ENCODE measurements at places on chromosomes 7 and 10.

DNA sequence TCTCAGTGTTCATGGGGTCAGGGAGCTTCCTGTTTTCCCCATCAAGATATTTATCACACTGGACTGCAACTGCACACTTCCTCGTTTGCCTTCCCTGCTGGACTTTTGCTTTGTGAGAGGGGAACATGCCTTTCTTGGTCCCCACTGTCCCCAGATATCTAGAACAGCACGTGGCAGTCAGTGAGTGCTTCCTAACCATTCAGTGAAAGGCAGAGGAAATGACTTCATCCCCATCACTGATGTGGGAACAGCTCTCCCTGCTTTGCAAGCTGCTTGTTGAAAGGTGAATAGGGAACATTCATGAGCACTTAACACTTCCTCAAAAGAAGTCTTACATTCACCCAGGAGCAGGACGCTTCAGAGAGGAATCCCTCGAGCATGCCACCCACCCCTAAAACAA lies 135.4 kb downstream of the MYOF start:
- DNase-seq, result no peak

GRCh38 chr7:28165961-28166955 lies 14.3 kb downstream of the JAZF1 start:
- DNase-seq, result no peak

- DNase-seq, result no peak
Measured at GRCh38 chr10:13262433-13262832, 28.3 kb upstream of the UCMA start.

- no peak for DNase-seq
Measured at GRCh38 chr7:3956949-3957348, 655.9 kb downstream of the SDK1 start.

DNA sequence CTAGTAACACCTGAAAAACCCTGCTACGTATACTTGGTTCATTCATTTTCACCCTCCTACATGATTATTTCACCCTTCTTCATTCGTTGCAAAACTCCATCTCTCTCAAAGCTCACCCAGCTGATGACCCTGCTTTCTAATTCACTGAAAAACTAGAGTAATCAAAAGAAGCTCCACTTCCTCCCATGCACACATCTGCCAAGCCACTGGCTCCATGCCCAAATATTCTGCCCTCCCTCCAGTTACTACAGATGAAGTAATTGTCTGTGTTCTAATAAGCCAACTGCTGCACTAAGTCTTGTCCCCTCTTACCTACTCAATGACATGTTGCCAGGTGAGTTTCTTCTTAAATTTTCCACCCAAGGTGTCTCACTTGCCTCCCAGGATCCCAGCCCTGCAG lies 96.9 kb upstream of the CCDC71L start:
- no peak for DNase-seq

- no peak for DNase-seq
Measured at GRCh38 chr10:30816820-30817171, 187.2 kb upstream of the LYZL2 start.

- DNase-seq, result no peak
Measured at GRCh38 chr7:24462984-24463383, 110.3 kb upstream of the PALS2 start.

DNA sequence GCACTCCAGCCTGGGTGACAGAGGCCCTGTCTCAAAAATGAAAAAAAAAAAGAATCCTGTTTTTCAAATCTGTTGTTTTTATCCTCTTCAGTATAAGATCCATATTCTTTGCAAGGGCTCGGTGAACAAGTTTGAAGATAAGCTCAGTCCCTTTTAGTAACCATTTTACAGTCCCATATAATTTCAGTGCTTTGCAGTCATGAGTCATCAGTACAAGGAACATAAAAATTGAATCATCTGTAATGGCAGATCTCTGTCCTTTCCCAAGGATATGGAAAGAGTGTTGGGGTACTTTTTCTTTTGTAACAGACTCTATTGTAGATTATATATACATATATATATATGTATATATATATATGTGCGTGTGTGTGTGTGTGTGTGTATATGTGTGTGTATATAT lies 52.2 kb upstream of the ZPBP start:
- DNase-seq, result no peak

GRCh38 chr7:118029826-118030422 lies 154.0 kb upstream of the LSM8 start:
- DNase-seq, result no peak

DNA sequence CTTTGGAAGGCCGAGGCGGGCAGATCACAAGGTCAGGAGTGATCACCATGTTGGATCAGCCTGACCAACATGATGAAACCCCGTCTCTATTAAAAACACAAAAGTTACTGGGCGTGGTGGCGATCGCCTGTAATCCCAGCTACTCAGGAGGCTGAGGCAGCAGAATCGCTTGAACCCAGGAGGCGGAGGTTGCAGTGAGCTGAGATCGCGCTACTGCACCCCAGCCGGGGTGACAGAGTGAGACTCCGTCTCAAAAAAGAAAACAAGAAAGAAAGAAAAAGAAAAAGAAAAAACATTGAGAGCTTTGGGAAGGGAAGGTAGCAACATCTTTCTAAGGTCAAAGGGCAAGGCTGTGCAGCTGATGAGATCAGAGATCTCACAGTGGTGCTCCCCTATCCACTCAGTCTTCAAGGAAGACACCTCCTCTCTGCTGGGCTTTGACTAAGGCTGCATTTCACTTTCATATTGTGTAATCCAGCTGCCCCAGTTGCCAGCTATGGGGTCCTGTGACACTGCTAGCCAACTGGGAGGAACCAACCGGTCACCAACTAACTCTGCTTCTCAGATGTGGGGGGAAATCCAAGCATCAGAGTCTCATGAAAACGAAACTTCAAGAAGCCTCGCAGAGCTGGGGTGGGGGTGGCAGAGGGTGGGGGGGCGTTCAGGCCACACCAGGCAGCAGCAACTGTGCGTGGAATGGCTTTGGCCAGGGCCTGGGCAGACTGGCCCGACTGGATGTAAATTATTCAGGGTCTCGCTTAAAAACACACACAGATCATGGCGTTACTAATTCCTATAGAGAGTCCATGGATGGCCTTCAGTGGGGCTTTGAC lies 1.5 kb downstream of the IL15RA start:
- no peak for DNase-seq

GRCh38 chr10:78045237-78045636 lies 11.6 kb downstream of the RPS24 start:
- DNase-seq, result no peak

- DNase-seq, result no peak
Measured at GRCh38 chr7:78080811-78081210, 282.2 kb downstream of the PHTF2 start.

DNA sequence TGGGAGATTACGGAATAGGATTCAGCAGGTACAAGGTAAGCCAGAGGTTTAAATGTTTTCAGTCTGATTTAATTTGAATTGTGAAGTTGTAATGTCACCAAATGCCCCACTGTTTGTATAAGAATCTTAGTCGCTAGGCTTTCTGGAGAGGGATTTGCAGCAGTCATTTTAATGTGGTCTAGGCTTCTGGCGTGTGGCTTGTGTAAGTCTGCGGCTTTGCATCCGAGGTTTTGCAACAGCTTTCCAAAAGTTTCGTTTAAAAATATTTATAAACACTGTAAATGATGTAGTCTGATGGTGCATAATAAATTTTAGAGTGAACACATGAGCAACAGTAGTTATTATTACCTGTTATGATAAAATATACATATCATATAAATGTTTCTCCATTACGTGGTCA lies 26.1 kb upstream of the BHLHA15 start:
- DNase-seq, result no peak

DNA sequence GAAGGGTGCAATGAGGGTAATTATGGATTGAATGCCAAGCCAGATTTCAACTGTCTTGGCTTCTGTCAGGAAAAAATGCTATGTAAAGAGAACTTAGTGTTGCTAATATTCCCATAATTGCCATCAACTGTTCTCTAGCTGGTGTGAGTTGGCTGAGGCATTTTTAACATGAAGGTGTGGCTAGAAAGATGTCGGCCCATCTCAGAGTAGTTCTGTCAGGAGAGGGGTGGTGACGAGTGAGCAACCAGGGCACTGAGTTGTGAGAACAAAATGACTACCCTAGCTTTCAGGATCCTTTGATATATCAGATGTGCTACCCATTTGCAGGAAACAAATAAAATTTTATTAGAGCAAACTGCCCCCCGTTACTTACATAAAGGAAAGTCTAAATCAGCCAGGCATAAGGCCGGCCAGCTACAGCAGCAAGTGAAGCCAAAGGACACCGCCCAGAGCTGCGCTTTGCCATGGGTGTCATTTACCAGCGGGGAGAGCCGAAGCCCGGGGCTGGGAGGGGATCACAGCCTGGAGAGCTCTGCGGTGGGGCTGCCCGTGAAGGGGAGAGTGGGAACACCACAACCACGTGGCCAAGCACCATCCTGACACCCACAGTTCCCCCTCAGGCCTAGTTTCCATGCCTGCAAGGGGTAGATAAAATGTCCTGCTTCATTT lies 141.4 kb downstream of the ICA1 start:
- no peak for DNase-seq

- DNase-seq, result no peak
Measured at GRCh38 chr7:95004618-95005247, 97.3 kb downstream of the PPP1R9A start.

DNA sequence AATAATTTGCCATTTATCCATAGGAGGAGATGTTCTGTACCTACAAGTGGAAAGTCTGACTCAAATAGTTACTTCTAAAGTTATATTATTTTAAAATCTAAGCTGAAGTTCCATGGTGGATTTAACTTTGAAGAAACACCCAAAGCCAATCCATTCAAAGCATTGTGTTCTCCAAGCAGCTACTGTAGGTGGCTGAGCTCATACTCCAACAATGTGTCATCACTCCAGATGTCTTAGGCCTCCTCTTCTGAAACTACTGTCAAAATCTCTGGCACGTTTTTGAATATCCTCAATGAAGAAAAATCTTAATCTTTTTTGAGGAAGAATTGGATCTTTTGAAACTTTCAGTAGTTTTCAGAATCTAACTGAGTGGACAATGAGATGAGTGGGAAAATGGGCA lies 169.1 kb downstream of the PTEN start:
- DNase-seq, result no peak

- no peak for DNase-seq
Measured at GRCh38 chr10:32882076-32882475, 76.0 kb downstream of the ITGB1 start.

GRCh38 chr10:69757553-69758309 lies 44.0 kb upstream of the COL13A1 start:
- no peak for DNase-seq

- DNase-seq, result no peak
Measured at GRCh38 chr10:7362471-7362870, 48.4 kb downstream of the SFMBT2 start.

GRCh38 chr10:7027913-7028808 lies 382.7 kb downstream of the SFMBT2 start:
- DNase-seq, result no peak

DNA sequence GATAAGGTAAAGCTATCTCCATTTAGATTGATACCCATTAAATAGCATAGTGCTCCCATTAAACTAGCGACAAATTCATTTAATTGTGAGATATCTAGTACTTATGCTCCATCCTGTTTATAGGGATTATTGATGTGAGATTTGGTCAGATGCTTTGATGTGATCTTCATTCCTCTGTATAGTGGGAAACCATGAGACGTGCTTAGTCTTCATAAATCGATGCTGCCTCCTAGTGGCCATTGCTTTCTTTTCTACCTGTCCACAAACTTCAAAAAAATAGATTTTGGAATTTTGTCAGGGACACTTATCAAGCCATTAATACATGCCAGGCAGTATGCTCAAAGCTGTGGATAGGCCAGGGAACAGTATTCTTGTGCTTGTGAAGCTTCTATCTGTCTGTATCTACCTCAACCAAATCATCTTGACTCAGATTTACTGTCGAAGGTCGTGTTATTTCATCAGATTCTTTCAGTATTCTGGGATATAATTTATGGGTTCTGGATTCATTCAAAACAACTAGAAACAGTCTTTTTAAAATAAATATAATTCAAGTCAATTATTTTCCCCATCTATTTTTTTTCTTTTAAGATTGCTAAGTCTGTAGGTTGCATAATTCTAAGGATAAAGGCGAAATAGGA lies 12.0 kb downstream of the LSM8 start:
- DNase-seq, result no peak

DNA sequence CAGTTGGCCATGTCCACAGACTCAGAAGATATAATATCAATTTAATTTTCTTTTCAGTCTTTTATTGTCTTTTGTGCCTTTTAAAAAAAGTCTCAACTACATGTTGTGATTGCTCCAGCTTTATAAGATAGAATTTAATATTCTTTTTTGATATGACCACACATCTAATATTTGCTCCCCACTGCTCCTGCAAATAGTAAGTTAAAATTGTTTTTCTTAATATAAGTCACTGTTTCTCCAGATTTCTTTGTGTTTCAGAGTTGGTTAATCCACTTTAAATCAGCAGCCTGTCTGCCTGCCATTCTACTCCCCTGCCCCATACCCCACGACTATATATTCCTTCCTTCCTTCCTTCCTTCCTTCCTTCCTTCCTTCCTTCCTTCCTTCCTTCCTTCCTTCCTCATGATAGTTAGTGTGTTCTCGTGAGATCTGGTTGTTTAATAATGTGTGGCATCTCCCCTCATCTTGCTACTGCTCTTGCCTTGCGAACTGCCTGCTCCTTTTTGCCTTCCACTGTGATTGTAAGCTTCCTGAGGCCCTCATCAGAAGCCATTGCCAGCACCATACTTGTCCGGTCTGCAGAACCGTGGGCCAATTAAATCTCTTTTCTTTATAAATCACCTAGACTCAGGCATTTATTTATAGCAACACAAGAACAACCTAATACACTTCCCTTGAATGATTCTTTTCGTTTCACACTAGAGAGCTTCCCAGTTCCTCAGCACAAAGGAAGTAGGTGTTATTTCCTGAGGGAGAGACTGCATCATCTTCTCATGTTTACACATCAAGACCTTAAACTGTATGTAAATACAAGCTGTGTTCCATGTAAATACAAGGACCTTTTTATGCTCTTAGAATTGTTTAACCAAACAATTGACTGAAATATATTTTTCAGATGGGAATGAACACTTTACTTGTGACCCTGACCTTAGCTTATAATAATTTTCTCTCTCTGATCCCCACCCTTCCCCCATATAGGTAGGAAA lies 24.5 kb downstream of the TAS2R16 start:
- no peak for DNase-seq

DNA sequence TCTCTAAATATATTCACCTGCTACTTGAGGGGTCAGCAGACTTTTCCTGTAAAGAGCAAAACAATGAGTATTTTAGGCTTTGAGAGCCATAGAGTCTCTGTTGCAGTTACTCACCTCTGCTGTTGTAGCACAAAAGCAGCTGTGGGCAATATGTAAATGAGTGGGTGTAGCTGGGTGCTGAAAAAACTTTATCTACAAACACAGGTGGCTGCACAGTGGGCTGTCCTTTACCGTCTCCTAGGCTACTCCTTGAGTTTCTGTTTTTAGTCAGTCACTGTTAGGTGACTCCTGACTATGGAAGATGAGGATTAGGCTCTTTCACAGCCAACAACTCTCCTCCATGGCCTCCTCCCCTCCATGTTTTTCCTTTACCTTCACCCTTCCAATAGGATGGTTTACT lies 286.1 kb upstream of the C7orf33 start:
- DNase-seq, result no peak

DNA sequence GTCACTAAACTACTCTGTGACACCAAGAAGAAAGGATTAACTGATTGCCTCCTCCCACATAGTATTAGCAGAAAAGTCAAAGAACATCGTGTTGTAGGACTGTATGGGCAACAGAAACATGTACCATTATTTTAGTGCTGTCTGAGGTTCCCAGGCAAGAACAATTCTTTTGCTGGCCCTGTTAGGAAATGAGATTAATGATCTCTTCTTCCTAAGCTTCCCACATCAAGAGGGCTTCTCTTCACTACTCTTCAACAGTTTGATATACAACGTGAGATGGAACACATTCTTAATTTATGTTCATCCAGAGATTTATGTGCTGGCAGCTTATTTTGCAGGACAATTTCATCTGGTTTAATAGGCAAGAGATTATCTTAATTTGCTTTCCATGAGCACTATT lies 219.6 kb downstream of the DOCK4 start:
- DNase-seq, result no peak

- no peak for DNase-seq
Measured at GRCh38 chr10:59324597-59324996, 37.8 kb downstream of the FAM13C start.
